ENCODE measurements at places on chromosomes 12 and 14.

GRCh38 chr12:123237646-123238329 lies 4.6 kb downstream of the MTRFR start:
- DNase-seq: peak; percentile 25

DNA sequence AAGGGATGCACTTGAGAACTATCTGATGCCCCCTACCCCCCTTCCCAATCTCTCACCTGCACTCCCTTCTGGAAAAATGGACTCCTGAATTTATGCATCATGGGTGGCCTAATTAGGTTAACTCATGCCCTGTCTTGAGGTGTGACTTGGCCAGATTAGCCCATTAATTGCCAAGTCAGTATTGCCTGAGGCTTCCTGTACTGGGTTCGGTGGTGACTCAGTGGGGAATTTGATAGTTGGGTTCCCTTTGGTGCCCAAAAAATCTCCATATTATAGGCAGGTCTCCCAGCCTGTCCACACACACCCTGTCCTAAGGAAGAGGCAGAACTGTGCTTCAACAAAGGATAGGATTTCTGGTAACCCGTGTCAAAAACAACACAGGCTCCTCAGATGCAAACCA lies 146.1 kb downstream of the CHST11 start:
- DNase-seq: no peak

- no peak for DNase-seq
These were observed 26.5 kb downstream of the NOC4L start for GRCh38 chr12:132170637-132171292.

DNA sequence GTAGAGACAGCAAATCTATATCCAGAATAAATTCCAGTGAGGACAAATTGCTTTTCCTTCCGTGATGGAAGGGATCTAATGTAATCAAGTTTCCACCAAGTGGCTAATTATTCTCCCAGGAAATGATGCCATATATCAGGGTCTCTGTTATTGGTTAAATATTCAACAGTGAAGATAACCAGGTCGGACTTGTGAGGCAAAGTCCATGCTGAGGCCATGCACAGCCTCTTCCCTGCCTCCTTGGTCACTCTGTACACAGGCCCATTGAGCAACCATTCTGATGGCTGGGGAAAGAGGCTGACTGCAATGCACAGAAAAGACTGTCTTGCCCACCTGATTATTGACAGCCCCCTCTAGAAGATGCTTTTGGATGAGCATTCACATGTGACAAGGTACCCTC lies 90.1 kb downstream of the TNFAIP2 start:
- DNase-seq: no peak

- no peak for DNase-seq
These were observed 1.9 kb upstream of the KLHDC1 start for GRCh38 chr14:49691031-49691430.

- DNase-seq: no peak
These were observed 60.7 kb downstream of the CLMN start for GRCh38 chr14:95258754-95259593.

DNA sequence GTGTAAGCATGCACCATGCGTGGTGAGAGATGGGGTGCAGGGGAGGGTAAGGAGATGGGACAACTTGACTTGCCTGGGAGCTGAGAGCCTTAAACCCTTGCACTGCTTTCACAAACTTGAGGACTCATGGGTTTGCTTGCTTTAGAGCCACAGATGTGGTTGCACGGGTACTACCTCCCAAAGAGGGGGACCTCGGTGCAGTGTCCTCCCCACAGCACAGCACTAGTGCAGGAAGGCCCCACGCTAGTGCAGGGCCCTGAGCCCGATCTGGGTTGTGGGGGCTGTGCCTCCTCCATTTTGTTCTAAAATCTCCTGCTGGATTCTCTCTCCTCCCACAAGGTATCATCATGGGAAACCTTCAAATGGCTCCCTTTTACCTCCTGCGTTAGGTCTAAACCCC lies 11.2 kb downstream of the KRT72 start:
- no peak for DNase-seq

DNA sequence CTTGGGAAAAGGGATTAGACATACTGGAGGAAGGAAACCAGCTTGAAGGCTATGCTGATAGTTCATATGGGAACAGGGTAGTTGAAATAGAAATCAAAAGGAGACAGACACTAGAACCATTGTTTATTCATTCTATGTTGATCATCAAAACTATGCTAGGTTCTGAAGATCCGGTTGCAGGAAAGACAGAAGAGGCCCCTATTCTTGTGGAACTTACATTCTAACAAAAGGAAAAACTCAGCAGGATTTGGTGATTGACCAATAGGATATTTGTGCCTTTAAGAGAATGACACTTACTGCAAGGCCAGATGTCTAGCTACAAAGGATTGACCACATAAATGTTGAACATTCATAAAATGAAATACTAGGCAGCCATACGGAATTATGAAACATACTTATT lies 179.2 kb downstream of the AKAP6 start:
- no peak for DNase-seq

GRCh38 chr12:47805417-47805816 lies 14.3 kb downstream of the HDAC7 start:
- DNase-seq: no peak

DNA sequence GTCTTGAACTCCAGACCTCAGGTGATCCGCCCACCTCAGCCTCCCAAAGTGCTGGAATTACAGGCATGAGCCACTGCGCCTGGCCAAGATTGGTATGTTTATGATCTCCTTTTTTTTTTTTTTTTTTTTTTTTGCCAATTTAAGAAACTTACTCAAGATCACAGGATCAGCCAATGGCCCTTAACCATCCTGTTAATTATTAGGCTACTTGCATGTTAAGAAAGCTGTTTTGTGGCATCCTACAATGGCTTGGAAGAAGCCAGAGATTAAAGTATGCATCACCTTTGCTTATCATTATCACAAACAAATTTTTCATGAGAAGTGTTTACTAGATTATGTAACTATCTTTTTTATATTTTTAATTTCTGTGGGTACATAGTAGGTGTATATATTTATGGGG lies 140.2 kb downstream of the BCAT1 start:
- no peak for DNase-seq

DNA sequence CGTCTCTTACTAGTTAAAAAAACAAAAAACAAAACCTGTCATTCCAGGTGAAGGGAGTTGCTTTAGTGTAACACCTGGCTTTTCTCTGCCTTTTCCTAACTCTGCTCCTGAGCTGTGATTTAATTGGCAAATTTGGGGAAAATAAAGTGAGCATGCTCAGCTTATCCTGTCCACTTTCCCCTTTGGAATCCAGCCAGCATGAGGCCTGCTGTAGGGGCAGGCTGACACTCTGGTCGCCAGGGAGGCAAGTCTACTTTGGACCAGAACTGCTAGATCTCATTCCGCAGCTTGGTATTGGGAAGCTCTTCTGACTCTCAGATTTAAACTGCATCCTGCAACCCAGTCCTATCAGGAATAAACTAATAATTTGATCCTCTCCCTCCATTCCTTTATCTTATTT lies 30.1 kb downstream of the CDKN1B start:
- no peak for DNase-seq

GRCh38 chr12:43293396-43293795 lies 258.6 kb downstream of the ADAMTS20 start:
- no peak for DNase-seq

DNA sequence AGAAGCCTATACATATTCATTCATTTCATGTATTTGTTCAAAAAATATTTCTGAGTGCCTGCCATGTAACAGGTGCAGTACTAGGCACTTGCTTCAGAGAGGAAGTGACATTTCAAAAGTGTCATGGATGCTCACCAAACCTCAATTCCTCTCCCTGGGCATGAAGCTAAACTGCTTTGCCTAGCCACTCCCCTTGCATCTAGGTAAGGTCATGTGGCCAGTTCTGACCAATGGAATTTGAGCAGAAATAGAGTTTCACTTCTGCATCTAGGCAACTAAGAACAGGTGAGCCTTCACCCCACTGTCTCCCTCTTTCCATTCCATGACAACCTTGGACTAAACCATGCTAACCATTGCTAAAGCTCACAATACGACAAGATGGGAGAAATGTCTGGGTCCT lies 27.6 kb downstream of the TC2N start:
- no peak for DNase-seq

DNA sequence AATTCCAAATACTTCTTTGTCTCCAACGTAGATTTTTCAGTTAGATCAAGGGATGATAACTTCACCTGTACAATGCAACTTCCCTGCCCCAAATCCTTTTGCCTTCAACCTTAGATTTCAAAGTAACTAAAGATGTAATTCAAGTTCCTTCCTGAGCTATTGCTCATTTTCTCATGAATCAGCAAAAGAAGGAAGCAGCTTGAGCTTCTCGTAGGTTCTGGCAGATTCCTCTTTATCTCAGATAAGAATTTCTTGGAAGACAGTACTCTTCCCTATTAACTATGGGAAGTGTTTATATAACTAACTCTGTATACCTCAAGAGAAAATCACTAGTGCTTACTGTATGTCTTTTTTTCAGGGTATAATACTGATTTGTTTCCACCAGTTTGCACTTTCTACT lies 203.8 kb downstream of the RASSF9 start:
- no peak for DNase-seq
